ENCODE measurements at places on chromosomes 4 and X. TPM values are rescaled to one million over a fixed set of nuclear protein-coding genes. Genes with fewer than 3 reads are reported as not detected.

Gene PPAT
- 6.4 TPM for total RNA-seq

DNA sequence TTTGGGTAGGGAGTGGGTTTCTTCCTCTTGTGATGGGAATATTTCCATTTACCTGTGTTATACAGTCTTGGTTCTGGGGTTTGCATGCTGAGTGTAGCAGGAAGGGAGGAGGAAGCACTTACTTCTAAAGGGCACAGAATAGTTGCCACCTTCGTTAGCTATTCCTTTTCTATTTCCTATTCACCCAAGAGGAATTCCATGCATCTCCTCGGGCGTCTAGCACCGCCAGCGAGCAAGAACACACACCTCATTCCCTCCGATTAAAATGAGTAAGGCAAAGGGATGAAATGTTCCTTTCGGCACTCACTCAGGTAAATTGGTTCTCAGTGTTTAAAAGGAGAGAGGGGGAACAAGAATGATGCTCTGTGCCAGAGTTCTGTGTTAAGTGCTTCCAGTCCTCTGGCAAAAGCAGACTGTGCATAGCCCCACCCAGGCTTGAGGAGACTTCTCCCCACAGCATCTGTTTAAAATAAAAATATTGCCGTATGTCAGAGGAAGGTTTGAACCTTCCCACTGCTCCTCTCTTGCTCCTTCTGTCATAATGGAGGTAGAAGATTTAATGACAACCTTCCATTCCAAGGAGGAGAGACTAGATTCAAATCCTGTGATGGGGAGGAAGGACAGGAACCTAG, 351.4 kb downstream of the PTTG2 start:
- H3K27me3 ChIP-seq: no peaks in the 10 kb centered on the region
- no peaks in the 10 kb centered on the region for H3K36me3 ChIP-seq
- no peak overlapping the region for H3K4me3 ChIP-seq
- no peak overlapping the region for H3K27ac ChIP-seq
- no peak for DNase-seq

Gene ZFP92
- total RNA-seq: 2.8 TPM

GRCh38 chr4:7790999-7791398, 148.7 kb downstream of the AFAP1 start:
- H3K36me3 ChIP-seq: no peaks in the 10 kb centered on the region
- H3K4me1 ChIP-seq: peaks cover 5% of the 10 kb centered on the region
- no peaks in the 10 kb centered on the region for H3K27me3 ChIP-seq

GRCh38 chr4:124907881-124908280, 195.3 kb upstream of the ANKRD50 start:
- H3K27ac ChIP-seq: no peak overlapping the region
- no peaks in the 10 kb centered on the region for H3K36me3 ChIP-seq
- no peak for DNase-seq
- peaks cover 4% of the 10 kb centered on the region for H3K4me1 ChIP-seq

GRCh38 chr4:145348291-145348690, 133.4 kb upstream of the SMAD1 start:
- no peaks in the 10 kb centered on the region for H3K27me3 ChIP-seq
- no peak overlapping the region for H3K4me3 ChIP-seq
- no peaks in the 10 kb centered on the region for H3K4me1 ChIP-seq
- H3K36me3 ChIP-seq: no peaks in the 10 kb centered on the region

- DNase-seq: no peak
- H3K27me3 ChIP-seq: no peaks in the 10 kb centered on the region
- H3K27ac ChIP-seq: no peak overlapping the region
- no peaks in the 10 kb centered on the region for H3K4me1 ChIP-seq
- H3K4me3 ChIP-seq: no peak overlapping the region
Measured at GRCh38 chr4:67292636-67293035, 252.7 kb downstream of the CENPC start.
